H1 (cell line): ENCODE measurements at places on chromosomes 12 and 14. TPM values are rescaled to one million over a fixed set of nuclear protein-coding genes. Genes with fewer than 3 reads are reported as not detected.

TCL1B gene
- 7.5 and 9.6 TPM in 2 replicates for total RNA-seq

ETFBKMT gene
- 1.1 and 1.7 TPM in 2 replicates for total RNA-seq

DEGS2 gene
- 0.61 and 0.94 TPM in 2 replicates for total RNA-seq

KRT83 gene
- not detected in 2 replicates for total RNA-seq

ZCCHC8 gene
- total RNA-seq: 27.4 and 28.9 TPM in 2 replicates

CLEC7A gene
- 0.15 TPM in 1 of 2 replicates, not detected in the other for total RNA-seq

TAS2R46 gene
- 0.48 TPM in 1 of 2 replicates, not detected in the other for total RNA-seq

BEGAIN gene
- total RNA-seq: 2.1 and 3.0 TPM in 2 replicates

DNA sequence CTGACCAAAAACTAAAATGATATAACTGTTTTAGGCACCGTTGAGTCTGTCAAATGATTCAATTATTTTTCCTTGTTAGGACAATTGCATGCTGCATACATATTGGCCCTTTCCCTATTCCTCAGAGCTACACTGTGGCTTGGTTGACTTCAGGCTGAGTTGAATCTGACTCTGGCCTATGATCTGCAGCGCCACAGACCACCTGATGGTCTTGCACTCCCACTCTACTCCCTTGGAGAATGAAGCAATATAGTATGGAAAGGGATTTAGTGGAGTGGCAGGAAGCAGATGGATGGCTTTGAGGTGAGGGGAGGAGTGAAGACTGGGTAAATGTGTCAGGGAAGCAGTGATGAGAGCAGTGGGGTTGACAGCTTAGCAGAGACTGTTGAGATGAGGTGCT, 579.0 kb upstream of the STXBP6 start:
- H3K4me1 ChIP-seq: no peaks in the 10 kb centered on the region
- H3K27ac ChIP-seq: no peak overlapping the region
- no peak overlapping the region for H3K4me3 ChIP-seq
- H3K27me3 ChIP-seq: no peaks in the 10 kb centered on the region
- no peak for DNase-seq
- no peaks in the 10 kb centered on the region for H3K36me3 ChIP-seq

- no peak for DNase-seq
- peak overlapping the region; percentile 75 for H3K4me3 ChIP-seq
- 0 out of 2 replicates have a peak, but pooled peaks cover 3% of the 10 kb centered on the region for H3K27me3 ChIP-seq
Measured at GRCh38 chr12:26831951-26832821, 808 bp downstream of the ITPR2 start.

GRCh38 chr12:9598363-9598762, 9.4 kb downstream of the KLRB1 start:
- DNase-seq: no peak
- H3K4me3 ChIP-seq: no peak overlapping the region
- H3K4me1 ChIP-seq: no peaks in the 10 kb centered on the region
- H3K27ac ChIP-seq: no peak overlapping the region

GRCh38 chr12:22408610-22409376, 74.3 kb upstream of the ST8SIA1 start:
- no peak overlapping the region for H3K4me3 ChIP-seq
- H3K4me1 ChIP-seq: no peaks in the 10 kb centered on the region
- no peaks in the 10 kb centered on the region for H3K36me3 ChIP-seq
- H3K27ac ChIP-seq: no peak overlapping the region
- no peak for DNase-seq

DNA sequence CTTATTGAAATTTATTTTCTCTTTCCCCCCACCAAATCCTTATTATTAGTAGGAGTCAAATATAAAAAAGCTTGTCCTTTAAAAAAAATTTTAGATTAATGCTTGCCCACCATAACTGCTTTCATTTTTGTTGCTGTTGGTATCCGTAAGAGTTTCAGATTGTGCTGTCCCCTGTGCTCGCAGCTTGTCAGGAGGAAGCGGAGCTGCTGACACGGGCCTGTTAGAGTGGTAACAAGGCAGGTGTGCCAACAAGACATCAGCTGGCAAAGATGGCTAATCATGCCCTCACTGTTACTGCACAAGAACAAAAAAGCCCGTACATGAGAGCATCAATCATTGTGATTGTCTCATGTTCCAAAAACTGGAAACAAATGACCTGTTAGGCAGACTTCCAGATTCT, 148.4 kb downstream of the ALG10B start:
- H3K4me3 ChIP-seq: no peak overlapping the region
- DNase-seq: no peak
- no peak overlapping the region for H3K27ac ChIP-seq
- H3K36me3 ChIP-seq: no peaks in the 10 kb centered on the region

DNA sequence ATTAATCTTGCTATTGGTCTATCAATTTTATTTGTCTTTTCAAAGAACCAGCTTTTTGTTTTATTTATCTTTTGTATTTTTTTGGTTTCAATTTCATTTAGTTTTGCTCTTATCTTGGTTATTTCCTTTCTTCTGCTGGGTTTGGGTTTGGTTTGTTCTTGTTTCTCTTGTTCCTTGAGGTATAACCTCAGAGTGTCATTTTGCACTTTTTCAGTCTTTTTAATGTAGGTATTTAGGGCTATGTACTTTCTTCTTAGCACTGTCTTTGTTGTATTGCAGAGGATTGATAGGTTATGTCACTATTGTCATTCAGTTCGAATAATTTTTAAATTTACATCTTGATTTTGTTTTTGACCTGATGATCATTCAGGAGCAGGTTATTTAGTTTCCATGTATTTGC, 92.7 kb upstream of the DCD start:
- DNase-seq: no peak
- no peaks in the 10 kb centered on the region for H3K36me3 ChIP-seq
- no peak overlapping the region for H3K4me3 ChIP-seq
- H3K27ac ChIP-seq: no peak overlapping the region
- no peaks in the 10 kb centered on the region for H3K27me3 ChIP-seq
- no peaks in the 10 kb centered on the region for H3K4me1 ChIP-seq

DNA sequence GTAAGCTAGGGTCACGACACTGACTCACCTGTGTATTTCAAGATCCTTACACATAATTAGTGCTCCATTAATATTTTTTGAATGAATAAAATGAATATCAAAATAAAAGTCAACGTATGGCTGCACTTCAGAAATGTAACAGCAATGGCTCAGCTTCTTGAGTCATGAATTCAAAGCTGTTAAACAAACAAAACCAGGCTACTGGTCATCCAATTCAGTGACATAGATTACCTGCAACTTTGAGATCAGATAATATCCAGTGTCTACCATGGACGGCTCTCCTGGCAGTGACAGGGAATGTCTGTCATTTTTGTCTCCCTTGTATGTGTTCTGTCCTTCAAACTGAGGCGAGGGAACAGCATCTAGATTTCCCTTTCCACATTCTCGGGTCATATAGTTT, 225.6 kb downstream of the EFCAB11 start:
- no peaks in the 10 kb centered on the region for H3K36me3 ChIP-seq
- H3K4me1 ChIP-seq: no peaks in the 10 kb centered on the region
- no peak overlapping the region for H3K27ac ChIP-seq
- H3K27me3 ChIP-seq: no peaks in the 10 kb centered on the region
- no peak for DNase-seq

DNA sequence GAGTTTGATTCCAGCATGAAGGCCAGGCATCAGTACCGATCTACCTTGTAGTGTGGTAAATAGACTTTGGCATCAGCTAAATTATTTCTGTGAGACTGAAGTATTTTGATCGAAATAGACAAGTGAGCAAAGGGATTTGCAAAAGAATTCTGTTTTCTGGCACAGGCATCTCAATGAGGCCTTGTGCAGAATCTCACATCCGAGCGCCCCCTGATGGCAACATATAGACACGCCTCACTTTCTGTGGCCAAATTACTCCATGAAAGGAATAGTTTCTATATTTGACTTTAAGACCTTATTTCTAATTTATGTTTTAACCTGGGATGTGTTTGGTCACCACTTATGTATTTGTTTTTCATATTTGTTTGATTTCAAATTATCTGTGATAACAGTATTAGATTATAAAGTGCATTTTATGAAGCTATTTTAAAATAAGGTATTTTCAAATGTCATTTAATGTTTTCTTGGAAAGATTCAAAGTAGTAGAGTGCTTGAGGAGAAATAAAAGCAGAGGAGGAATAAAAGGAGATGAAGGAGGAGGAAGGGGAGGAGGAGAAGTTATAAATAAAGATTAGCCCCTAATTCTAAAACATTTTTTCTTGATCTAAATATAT, 731.9 kb downstream of the NRXN3 start:
- H3K27me3 ChIP-seq: no peaks in the 10 kb centered on the region
- H3K4me3 ChIP-seq: no peak overlapping the region
- H3K36me3 ChIP-seq: no peaks in the 10 kb centered on the region

- no peaks in the 10 kb centered on the region for H3K4me1 ChIP-seq
- H3K27me3 ChIP-seq: no peaks in the 10 kb centered on the region
- no peak overlapping the region for H3K4me3 ChIP-seq
- no peak for DNase-seq
- H3K36me3 ChIP-seq: peaks cover 4% of the 10 kb centered on the region; the same call in 1 of the 2 replicates
Measured at GRCh38 chr12:49503674-49504180, 35.1 kb upstream of the KCNH3 start.
